ENCODE measurements at places on chromosomes 5 and 9. TPM values are rescaled to one million over a fixed set of nuclear protein-coding genes. Genes with fewer than 3 reads are reported as not detected.

The HARS2 gene
- 38.9 TPM for total RNA-seq

DNA sequence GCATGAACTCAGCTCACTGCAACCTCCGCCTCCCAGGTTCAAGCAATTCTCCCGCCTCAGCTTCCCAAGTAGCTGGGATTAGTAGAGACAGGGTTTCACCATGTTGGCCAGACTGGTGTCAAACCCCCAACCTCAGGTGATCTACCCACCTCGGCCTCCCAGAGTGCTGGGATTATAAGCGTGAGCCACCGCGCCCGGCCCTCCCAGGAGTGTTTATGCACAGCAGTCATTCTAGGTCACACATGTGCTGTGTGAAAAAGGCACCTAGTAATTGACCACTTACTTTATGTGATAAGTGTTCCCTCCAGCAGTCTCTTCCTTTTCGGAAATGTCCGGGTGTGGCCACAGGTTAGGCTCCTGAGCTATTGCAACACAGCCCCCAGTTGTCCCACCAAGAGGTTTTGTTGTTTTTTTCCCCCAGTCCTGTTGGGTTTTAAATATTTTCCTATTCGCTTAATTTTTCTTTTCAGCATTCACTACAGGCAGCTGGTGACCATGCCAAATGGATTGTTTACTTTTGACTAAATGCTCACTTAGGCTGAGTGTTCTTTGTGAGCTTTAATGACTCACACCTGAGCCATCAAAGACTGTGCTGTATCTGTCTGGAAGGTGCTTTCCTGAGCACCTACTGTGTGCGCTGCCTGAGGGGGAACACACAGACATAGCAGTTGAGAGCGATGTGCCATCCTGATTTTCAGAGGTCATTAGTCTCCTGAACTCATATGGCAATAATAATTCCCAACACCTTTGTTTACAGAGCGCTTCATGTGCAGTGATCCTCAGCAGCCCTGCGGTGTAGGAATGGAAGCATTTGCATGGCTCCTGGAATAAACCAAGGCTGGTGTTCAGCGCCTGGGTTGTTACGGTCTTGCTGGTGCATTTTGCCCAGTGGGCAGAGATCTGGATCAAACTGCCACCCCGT lies 94.3 kb downstream of the MVB12B start:
- DNase-seq, result no peak

The NRG2 gene
- 1.1 TPM for total RNA-seq

GRCh38 chr5:17151686-17152085 lies 65.7 kb upstream of the BASP1 start:
- no peak for DNase-seq
